Mucosa of gallbladder (tissue), 1 donor: ENCODE measurements at places on chromosomes 2 and 18.

DNA sequence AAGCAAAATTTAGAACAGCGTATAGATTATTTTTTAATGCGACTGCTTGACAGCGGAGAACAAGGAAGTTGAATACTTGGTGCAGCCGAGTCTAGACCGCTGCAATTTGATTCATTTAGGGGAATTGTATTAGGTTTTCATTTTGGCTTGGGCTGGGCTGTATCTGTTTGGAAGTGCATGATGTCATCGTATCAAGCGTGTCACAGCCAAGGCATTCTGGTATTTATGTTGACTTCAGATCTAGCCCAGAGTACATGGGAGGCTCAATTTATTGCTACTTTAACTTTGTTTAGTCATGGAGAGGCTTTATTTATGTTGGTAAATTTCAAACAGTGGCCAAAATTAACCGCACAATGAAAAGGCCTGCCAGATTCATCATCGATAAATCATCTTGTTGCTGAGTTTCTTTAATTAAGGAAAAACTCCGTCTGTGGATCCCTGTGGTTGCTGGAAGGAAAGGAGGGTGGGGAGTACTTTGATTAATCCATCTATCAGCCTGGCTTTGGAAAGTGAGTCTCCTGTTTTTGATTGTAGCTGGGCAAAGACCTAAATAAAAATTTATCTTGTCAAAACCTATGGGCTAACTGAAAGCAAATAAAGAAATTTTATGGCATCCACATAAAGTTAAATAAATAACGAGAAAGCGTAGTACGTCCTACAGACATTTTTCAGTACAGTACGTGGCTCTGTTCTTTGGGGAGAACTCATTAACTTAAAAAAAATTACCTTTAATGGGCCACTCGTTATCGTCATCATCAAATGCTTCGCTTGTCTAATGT is 230.4 kb upstream of the SPRED2 start:
- no peak for DNase-seq

- DNase-seq: no peak
Observed at GRCh38 chr2:17160594-17160993, 357.6 kb downstream of the RAD51AP2 start.

DNA sequence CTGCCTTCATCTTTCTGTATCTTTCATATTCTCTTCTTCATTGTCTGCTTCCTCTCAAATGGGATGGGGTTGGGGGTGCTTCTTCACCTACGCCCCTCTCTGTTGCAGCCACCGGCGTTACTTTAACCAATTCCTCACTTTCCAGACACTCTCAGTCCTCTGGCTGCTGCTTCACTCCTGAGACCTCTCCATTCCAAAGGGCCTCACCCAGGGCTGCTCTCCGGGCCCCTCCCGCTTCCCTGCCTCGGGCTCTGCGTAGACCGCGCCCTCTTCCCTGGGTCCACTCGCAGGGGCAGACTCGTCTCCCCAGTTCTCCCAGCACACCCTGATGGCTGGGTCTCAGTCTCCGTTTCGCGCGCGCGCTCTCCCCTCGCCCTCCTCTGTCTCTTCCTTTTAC is 926 bp downstream of the SERPINB8 start:
- DNase-seq: peak; percentile 22

DNA sequence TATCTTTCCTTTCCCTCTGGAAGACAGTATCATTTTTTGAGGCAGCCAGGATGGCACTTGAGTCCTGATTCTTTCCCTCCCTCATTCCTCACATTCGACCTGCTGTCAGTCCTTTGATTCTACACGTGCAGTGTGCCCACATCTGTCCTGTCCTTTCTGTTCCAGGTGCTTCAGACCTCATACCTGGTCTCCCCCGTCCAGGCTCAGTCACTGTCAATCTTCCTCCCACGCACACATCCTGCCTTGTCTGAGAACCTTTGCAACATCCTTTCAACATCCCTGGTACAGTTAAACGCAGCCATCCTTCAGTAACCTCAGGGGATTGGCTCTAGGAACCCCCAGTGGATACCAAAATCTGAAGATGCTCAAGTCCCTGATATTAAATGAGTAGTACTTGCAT is 10.1 kb downstream of the BCL2 start:
- DNase-seq: no peak

GRCh38 chr2:173513107-173513727 is 158.5 kb downstream of the CDCA7 start:
- DNase-seq: no peak

GRCh38 chr18:78540636-78541529 is 438.7 kb upstream of the SALL3 start:
- no peak for DNase-seq

GRCh38 chr2:6495466-6495865 is 370.2 kb downstream of the CMPK2 start:
- no peak for DNase-seq

DNA sequence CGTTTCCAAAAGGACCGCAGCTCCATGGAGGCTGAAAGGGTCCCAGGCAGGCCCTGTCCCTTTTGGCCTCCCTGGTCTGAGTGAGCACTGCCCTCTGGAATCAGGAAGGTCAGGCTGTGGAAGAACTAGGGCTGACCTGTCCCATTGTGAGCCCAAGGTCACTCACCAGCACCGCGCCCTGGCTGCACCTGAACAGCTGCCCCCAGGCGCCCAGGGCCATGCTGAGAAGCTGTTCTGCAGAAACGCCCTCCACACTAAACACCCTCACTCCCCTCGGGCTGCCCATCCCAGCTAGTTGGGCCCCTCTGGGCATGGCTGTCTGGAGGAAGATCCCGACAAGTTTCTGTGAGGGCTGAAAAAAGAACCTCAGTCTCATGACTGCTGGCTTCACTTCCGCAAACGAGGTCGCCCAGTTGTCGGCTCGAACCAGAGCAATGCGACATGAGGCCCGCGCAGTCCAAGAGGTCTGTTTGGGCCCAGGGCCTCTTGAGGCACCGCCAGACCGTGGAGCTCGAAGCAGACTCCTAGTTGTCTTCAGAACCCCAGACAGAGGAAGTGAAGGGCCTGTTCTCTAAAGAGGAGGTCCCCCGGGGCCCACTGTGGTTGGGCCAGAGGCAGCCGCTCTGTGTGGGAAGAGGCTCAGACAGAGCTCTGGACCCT is 64.4 kb downstream of the INPP5D start:
- DNase-seq: peak; percentile 22
